ENCODE measurements at places on chromosomes 16 and 17.

DNA sequence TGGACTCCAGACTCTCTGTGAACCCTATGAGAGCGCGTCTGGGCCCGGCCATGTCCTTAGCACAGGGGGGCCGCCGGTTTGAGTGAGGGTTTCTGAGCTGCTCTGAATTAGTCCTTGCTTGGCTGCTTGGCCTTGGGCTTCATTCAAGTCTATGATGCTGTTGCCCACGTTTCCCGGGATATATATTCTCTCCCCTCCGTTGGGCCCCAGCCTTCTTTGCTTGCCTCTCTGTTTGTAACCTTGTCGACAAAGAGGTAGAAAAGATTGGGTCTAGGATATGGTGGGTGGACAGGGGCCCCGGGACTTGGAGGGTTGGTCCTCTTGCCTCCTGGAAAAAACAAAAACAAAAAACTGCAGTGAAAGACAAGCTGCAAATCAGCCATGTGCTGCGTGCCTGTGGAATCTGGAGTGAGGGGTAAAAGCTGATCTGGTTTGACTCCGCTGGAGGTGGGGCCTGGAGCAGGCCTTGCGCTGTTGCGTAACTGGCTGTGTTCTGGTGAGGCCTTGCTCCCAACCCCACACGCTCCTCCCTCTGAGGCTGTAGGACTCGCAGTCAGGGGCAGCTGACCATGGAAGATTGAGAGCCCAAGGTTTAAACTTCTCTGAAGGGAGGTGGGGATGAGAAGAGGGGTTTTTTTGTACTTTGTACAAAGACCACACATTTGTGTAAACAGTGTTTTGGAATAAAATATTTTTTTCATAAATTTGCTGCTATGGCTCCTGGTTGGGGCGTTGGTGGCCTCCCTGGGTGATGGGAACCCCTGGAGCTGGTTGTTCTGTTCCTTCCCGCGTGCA lies 23.1 kb downstream of the STAT5A start:
- no peak for DNase-seq

DNA sequence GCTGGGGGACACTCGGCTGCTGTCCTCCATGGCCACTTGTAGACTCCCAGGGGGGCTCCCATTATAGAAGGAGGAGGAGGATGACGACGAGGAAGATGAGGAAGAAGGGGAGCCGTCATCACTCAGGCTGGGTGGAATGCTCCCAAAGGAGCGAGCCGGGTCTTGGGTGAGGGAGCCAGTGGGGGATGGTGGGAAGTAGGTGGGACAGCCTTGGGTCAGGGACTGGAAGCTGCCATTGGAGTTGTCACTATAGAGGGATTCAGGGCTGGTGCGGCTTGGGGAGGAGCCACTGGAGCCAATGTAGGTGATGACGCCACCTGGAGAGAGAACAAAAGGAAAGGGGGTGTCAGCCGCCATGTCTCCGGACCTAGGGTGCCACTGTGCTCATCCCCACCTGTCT lies 3.3 kb downstream of the NR1D1 start:
- DNase-seq = no peak

DNA sequence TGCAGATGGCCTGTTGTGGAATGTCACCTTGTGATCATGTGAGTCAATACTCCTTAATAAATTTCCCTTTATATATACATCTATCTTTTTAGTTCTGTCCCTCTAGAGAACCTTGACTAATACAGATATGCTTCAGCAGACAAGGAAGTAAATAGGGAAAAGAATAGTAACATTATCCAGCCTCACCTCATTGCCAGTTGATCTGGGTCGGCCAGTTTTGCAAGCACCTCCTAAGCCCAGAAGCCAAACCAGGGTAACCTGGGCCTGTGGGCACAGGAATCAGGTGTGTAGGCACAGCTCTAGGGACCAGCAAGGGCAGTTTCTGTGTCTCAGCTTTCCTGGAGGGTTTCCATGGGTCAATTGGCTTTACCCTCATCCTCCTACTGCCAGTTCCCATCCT lies 11.9 kb upstream of the CCL17 start:
- no peak for DNase-seq

- DNase-seq = no peak
These were observed 19.1 kb downstream of the GSPT1 start for GRCh38 chr16:11896486-11897176.

Measured in GM18507 (cell line).